Esophagus mucosa (tissue), 1 donor: ENCODE measurements at places on chromosomes 1 and 21. TPM values are rescaled to one million over a fixed set of nuclear protein-coding genes. Genes with fewer than 3 reads are reported as not detected.
A peak's percentile ranks its signal among the peaks of the same experiment; 100 is the strongest.

Gene MYOG
- total RNA-seq, result not detected

Gene SLC27A3
- total RNA-seq, result 16.1 TPM

Gene DUSP12
- 13.0 TPM for total RNA-seq

Gene JMJD4
- 10.2 TPM for total RNA-seq

Gene SPTA1
- not detected for total RNA-seq

Gene UTS2
- not detected for total RNA-seq

Gene TMEM269
- total RNA-seq, result 0.08 TPM

Gene KLF17
- total RNA-seq, result not detected

Gene SUSD4
- 42.2 TPM for total RNA-seq

Gene IFFO2
- 70.2 TPM for total RNA-seq

Gene OLIG2
- not detected for total RNA-seq

Gene TNFRSF18
- total RNA-seq, result 16.3 TPM

Gene CA6
- total RNA-seq, result not detected

Gene SLC45A1
- total RNA-seq, result 0.20 TPM

DNA sequence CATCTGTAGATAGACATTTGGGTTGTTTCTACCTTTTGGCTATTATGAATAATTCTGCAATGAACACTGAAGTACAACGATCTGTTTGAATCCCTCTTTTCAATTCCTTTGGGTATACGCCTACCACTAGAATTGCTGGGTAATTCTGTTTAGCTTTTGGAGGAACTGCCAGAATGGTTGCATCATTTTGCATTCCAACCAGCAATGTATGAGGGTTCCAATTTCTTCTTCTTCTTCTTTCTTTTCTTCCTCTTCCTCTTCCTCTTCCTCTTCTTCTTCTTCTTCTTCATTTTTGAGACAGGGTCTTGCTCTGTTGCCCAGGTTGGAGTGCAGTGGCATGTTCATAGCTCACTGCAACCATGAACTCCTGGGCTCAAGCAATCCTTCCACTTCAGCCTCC is 13.8 kb upstream of the THEM5 start:
- ATAC-seq, result no peak

DNA sequence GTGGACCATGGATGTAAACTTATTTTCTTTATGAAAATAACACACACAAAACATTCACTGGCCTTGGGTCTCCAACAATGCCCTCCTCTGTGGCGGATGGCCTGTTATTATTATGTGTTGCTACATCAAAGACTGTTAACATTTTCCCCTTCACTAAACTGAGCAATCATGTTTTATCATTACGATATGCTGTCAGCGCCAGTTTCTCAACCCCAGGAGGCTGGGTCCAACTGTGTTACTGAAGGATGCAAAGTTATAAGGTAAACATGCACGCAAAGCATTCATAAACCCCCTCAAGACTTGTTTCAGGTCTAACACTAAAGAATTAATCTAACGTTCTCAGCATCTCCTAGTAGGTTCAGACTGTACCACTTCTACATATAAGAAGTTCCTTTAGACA is 6.0 kb upstream of the DUSP10 start:
- ATAC-seq, result no peak

GRCh38 chr1:78280626-78281025 is 210.1 kb upstream of the PTGFR start:
- ATAC-seq, result no peak

DNA sequence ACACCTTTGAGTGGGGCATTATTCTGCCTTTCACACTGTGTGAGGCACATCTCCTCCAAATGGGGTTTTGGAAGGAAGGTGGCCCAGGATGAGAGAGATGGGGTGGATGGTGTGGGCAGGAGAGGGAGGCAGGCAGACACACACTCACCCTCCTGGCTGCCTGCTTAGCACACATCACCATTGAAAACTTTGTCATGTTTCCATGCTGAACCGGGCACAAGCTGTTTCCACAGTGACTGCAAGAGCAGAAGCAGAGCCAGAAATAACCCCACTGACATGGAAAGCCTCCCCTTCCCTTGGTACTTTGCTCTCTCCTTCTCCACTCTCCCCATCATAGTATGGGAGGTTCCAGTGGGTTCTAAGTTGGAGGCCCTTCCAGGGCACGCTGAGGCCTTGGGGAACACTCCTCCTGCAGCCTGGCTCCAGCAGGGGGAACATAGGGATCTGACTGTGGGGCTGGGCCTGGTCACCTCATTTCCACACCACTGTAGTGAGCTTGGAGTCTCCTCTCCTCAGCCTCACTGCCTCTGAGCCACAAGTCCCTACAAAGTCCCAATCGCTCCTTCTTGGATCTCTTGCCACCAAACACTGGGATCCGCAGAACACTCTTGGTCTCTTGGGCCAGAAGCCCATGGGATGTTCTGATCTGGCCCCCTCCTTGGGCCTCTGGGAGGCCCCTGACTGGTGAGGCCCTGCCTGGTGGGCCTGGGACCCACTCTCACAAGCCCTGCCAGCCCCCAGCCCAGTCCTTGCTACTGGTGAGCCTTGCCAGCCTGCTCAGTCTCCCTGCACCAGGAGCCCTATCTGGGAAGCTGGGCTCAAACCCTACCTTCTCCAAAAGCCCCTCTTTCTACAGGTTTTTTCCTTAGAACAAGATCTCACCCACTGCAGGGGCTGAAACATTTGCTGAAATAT is 163.0 kb upstream of the EDN2 start:
- ATAC-seq, result no peak

GRCh38 chr1:40161888-40162397 is 756 bp downstream of the RLF start:
- peak; percentile 55 for ATAC-seq

DNA sequence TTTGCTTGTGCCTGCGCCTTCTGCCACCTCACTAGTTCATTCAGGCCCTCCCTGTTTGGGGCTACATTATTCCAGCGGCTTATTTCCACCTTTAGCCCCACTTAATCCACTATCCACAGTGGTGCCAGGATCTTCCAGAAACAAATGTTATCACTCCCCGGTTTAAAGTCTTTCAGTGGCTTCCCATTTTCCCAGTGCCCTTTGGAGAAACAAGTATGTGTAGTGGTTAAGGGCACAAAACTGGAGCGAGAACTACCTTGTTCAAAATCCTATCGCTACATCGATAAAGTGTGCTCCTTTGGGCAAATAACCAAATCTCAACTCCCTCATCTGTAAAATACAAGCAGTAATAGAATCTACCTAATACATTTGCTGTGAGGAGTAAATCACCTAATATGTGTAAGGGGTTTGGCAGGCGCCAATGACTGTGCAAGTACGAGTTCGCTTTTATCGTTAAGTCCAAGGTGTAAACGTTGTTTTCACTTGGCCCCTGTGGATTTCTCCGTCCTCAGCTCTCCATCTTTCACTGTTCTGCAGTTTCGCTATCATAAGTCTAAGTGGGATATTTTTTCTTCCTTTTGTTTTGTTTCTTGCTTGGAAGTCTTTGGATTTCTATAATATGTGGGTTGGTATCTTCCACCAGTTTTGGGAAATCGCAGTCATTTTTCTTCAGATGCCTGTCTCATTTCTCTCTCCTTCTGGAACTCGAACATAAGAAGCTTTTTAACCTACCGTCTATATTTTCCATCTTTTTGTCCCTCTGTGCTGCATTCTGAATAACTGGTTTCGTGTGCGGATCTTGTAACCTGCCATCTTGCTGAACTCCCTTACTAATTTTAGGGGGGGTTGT is 844 bp upstream of the MEAF6 start:
- no peak for ATAC-seq

- ATAC-seq, result peak; percentile 65
Observed at GRCh38 chr1:18927082-18927653, 24.8 kb upstream of the ALDH4A1 start.

DNA sequence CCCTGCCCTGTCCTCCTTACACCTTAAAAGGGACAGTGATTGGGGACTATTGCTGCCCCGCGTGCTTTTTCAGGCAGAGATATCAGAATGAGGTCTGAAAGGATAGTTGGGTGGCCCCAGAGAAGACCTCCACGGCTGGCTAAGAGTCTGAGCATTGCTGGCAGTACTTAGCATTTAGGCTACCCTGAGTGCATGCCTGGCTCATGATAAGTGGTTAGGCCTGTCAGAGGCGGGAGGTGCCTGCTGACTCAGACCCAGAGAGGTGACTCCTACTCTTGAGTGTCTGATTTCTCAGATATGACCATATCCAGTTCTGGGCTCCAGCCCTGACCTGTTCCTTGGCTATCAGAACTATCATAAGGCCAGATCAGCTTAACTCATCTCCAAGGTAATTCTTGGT is 213.7 kb downstream of the PBX1 start:
- peak; percentile 99 for ATAC-seq

- ATAC-seq, result no peak
Observed at GRCh38 chr21:45598109-45598508, 45.4 kb upstream of the PCBP3 start.

DNA sequence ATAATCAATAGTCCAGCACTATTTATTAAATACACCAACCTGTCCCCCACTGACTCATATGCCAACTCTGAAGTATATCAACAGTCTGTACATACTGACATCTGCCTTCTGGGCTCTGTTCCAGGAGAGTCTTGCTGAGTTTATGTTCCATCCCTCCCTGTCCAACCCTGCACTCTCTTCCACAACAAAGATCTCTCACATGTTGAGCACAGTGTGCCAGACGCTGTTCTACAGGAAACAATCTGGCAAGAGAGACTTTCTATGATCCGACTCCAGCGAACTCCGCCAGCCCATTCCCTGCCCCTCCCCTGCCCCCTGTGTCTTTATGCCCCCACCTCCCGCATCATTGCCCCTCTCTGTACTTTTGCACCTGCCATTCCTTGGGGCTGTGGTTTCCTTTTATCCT is 3.4 kb downstream of the LACTBL1 start:
- peak; percentile 31 for ATAC-seq

DNA sequence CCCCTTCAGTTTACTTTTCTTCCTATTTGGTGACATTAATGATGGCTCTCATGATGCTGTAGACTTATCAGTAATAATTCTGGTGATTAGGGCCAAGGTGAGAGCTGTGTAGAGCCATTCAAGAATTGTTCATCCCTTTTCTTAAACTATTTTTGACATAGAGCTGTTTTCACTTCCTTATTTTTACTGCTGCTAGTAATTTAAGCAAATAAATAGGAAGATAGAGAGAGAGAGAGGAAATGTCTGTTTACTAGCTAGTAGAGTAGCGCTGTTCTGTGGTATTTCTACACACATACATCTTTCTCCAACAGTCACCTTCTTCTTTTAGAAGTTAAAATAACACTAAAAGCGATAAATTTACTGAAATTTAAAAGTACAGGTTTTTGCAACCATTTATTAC is 678.0 kb upstream of the ZP4 start:
- no peak for ATAC-seq

GRCh38 chr1:200762089-200762488 is 23.4 kb downstream of the CAMSAP2 start:
- no peak for ATAC-seq

DNA sequence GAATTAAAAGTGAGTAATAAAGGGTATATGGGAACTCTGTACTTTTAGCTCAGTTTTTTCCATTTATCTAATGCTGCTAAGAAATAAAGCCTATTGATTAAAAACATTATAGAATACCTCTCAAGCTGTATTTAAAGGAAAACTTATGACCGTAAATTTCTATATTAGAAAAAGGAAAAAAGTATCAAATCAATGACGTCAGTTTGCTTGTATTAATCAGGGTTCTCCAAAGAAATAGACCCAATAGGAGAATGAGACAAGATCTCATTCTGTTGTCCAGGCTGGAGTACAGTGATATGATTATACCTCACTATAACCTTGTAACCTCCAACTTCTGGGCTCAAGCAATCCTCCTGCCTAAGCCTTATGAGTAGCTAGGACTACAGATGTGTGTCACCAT is 15.4 kb upstream of the LRIF1 start:
- ATAC-seq, result no peak

- ATAC-seq, result no peak
Observed at GRCh38 chr1:48055876-48056764, 58.9 kb upstream of the TRABD2B start.

DNA sequence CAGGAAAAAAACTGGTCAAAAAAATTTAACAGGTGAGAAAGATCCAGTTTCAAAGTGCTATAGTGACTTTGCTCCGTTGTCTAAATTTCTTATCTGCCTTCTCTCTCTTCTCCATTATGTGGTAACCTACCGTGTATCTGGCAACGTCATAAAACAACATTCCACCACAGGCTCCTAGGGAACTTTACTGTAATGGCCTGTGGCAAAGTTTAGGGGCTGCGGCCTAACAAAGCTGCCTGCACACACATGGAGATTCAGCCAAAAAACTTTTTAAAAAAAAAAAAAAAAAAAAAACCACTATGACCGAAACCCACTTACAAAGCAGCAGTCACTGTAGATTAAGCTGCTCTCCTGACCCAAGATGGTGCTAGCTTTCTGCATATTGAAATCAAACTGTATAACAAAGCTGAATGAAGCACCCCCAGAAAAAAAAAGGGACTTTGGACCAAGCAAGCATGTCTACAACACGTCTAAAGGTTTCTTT is 202.6 kb downstream of the SLC45A1 start:
- ATAC-seq, result no peak

GRCh38 chr1:156064615-156065014 is 3.7 kb downstream of the RAB25 start:
- ATAC-seq, result no peak

GRCh38 chr1:234602334-234603220 is 7.4 kb downstream of the IRF2BP2 start:
- ATAC-seq, result peak; percentile 67

GRCh38 chr1:31239653-31240241 is at the start of gene NKAIN1:
NKAIN1 (minus strand) TSS chr1:31239887; CDS start chr1:31239547, 340 bp downstream.
- peak; percentile 36 for ATAC-seq

GRCh38 chr1:168598892-168599291 is 22.5 kb downstream of the XCL1 start:
- no peak for ATAC-seq

- no peak for ATAC-seq
Observed at GRCh38 chr1:112629256-112629655, 9.6 kb downstream of the CAPZA1 start.

DNA sequence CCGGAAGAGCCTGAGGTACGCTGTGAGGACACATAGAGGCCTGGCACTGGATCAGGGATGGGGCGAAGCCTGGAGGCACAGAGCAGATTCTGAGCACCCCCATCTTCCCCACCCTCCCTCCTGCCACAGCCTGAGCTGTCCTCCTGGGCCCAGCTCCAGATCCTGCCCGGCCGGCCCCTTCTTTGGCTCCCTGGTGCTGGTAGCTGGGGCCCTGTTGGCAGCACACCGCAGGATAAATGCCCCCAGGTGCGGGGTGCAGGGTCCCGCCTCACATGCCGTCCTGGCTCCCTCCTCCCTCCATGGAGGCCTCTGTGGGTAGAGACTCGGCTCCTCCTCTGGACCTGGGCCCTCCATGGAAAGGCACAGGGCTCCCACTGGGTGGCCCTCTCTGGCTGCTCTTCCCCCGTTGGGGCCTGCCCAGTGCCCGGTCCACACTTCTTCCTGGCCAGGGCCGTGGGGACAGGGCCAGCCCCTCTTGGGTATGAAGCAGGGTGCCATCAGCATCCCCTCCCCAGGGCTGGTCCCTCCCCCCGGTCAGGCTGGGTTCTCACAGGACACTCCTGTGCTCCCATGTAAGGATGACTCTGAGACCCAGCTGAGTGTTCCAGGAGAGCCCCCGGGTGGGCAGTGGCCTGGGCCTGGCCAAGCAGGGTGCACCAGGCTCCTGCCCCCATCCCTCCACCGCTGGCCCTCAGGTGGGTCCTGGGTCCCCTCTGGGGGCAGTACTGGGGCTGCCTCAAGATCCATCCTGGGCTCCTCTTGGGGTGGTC is 1.1 kb upstream of the OBSCN start:
- no peak for ATAC-seq
